GM12865 (cell line): ENCODE measurements at places on chromosomes 2 and 18.
A peak's percentile ranks its signal among the peaks of the same experiment; 100 is the strongest.

DNA sequence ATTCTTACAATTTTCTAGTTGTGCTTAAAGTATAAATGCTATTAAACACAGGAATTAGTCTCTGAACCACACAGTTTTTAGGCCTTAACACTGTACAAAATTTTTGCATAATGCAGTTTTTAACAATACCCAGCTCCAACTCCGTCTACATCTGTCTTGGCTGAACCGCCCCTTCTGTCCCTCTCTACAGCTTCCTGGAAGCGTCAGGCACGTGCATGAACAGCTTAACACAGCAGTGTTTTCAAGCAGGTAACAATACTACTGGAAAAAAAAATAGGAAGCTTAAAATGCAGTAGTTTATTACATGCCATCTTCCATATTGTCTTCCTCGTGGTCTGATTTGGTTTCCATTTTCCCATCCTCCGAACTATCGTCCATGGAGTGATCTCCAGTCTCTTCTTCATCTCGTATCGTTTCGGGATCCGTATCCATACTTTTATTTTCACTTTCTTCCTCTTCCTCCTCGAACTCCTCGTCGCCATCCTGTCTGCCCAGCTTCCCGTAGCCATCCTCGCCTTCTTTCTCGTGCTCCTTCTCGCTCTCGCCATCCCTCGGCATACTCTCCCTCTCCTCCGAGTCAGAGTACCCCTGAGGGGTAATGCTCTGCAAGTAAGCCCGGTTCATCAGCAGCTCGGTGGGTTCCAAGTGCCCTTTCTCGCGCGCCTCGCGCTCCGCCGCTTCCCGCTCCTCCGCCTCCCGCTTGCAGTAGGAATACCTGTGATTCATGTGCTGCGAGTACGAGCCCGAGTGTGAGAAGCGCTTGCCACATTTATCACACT, 130.6 kb downstream of the ZEB2 start:
- DNase-seq, result no peak

DNA sequence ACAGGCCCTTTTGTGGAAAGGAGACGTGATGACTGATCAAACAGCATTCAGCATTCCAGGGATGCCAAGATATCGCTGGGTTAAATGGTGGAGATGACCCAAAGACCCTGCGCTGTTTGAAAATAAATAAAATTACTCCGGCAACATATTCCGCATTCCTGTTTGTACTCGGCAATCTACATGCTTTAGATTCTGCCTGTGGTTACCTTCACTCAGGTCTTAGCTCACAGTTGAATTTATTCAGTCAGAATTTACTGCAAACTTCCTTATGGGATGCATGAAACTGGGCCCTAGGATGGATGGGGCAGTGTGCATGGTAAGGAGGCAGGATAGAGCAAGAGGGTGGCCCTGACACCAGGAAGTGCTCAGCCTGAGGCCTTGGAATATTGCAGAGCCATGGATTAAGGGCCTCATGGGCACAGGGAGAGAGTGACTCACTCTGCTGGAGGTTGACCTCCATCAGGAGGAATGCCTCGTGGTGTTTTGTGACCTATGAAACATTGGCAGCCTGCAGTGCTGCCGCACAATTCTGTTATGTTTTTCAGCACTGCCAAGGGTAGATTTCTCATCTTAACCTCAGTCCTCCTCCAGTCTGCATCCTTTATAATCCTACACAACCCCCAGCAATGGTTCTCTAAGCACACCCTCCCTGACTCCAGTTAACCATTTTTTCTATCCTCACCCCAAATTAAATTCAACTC, 321.4 kb downstream of the IRS1 start:
- DNase-seq, result no peak

DNA sequence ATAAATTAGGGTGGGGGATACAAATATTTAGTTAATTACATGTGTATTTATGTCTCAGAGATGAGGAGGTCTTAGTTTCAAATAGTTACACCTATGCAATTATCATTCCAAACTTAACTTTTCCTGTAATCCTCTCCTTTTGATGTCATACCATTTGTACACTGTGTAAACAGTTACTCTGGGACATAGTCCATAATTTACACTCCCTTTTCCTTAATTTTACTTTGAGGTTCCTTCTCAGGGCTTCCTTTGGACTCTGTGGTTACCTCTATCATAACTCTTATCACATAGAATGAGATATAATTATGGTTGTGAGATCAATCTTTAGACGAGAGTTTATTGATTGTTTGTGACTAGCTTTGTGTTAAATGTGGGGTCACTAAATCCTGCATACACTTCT, 84.4 kb downstream of the DPP10 start:
- DNase-seq, result no peak

- DNase-seq, result no peak
These were observed 150.4 kb downstream of the RAPGEF4 start for GRCh38 chr2:172885996-172886395.

DNA sequence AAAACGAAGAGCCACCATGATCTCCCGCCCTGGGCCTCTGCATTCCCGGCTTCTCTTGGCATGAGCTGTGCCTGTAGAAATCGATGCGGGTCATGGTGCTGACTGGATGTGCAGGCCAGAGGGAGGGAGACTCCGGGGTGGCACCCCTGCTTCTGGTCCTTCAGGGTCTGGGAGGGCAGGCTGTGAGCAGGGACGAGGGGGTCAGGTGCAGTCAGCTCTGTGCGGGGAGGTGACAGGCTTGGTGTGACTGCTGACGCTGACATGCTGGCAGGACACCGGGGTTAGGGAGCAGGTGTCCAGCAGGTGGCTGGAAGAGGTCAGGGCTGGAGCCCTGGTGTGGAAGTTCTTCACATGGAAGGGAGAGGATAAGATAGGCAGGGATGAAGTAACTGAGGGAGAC, 48.7 kb upstream of the KCNF1 start:
- no peak for DNase-seq

- no peak for DNase-seq
These were observed 334.3 kb downstream of the DYSF start for GRCh38 chr2:71787476-71788185.

- peak; percentile 59 for DNase-seq
These were observed 221.8 kb downstream of the FHOD3 start for GRCh38 chr18:36519358-36519757.

GRCh38 chr18:46562674-46563192, 94.3 kb downstream of the LOXHD1 start:
- DNase-seq, result no peak

GRCh38 chr2:238404406-238405216, 22.1 kb upstream of the ASB1 start:
- no peak for DNase-seq

DNA sequence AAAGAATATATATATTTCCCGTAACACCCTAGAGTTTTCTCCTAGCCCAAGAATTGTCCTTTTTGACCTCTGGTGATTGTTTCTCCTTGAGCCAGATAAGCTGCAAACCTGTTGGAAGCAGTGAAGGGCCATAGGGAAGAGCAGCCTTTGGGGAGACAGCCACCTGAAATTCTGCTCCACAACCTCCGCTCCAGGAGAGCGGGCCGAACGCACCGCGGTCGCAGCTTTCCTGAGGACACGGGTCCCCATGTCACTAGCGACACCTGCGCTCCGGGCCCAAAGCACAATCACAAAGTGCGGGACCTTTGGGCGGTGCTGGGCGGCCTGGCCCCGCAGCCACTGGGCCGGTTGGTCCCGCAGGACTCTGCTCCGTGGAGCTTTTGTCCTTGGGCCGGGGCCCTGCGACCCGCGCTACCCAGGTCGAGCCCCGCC, 557 bp upstream of the DSG2 start:
- no peak for DNase-seq

DNA sequence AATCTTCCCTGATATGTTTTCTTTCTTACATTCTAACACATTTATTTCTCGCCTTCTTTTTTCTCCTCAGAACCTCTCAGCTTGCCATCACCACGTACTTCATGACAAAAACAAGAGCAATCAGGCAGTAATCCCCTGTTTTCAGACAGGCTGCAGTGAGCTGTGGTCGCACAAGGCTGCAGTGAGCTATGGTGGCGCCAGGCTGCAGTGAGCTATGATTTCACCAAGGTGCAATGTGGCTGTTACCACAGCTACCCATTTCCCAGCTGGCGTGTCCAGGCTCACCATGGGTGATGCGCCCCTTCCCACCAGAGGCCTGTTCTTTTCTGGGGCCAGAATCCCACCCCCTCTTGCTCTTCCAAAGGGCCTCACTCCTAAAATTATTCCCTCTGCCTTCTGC, 25.8 kb downstream of the TCF23 start:
- peak; percentile 32 for DNase-seq

- DNase-seq, result no peak
These were observed 40.8 kb downstream of the CHN1 start for GRCh38 chr2:174964404-174964803.

DNA sequence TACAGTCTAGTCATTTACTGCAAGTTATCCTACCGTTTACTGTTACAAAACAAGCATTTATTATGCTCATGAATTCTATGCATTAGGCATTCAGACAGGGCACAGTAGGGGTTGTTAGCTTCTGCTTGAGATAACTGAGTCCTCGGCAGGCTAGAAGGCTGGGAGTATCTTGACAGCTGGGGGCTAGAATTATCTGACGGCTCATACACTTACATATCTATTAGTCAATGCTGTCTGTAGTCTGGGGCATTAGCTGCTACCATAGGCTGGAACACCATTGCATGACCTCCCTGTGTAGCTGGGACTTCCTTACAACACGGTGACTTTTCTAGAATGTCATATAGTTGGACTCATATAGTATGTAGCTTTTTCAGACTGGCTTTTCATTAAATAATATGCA, 61.9 kb upstream of the ALK start:
- DNase-seq, result no peak

DNA sequence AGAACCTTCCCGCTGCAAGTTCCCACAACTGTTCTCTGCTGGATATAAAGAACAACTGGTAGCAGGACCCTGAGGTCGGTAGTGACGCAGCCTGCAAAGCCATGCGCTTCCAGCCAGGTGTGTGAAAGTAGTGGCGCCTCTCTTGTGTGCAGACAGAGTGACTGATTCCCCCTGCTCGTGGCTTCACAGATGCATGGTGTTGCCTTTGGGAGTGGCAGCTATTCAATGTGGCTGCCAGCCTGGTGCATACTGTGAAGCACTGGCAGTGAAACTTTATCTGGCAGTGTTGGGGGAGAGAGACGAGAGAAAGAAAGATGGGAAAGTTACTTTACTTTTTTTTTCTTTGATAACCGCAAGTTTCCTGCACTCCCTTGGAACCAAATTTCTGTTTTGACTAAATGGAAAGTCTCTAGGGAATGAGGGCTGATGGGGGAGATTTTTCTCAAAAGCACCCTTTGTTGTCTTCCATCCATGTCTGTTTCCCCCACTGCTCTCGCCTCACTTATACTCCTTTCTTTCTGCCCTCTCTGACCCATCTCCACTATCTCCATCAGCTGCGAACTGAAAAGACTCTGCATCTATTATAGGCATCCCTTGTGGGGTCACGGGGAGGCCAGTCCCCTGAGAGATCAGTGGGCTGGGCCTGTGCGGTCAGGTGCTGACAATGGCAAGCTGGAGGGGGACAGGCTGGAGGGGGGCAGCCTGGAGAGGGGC, 90.0 kb upstream of the TNP1 start:
- peak; percentile 18 for DNase-seq

DNA sequence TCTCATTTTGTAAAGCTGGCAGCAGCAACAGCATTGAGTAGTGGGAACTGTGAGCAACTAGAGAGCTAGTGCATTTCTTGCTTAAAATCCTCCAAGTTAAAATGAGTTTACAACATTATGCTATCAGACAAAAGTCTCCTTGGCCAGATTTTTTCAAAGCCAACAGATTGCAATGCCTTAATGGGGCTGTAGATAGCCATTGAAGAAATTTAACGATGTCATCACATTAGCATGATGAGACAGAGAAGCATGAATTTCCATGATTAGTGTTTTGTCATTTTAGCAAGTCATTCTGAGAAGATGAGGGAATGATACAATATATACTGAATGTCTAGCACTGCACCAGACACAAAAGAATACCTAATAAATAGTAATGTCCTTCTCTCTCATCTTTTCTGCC, 307.5 kb upstream of the REG3G start:
- DNase-seq, result no peak

DNA sequence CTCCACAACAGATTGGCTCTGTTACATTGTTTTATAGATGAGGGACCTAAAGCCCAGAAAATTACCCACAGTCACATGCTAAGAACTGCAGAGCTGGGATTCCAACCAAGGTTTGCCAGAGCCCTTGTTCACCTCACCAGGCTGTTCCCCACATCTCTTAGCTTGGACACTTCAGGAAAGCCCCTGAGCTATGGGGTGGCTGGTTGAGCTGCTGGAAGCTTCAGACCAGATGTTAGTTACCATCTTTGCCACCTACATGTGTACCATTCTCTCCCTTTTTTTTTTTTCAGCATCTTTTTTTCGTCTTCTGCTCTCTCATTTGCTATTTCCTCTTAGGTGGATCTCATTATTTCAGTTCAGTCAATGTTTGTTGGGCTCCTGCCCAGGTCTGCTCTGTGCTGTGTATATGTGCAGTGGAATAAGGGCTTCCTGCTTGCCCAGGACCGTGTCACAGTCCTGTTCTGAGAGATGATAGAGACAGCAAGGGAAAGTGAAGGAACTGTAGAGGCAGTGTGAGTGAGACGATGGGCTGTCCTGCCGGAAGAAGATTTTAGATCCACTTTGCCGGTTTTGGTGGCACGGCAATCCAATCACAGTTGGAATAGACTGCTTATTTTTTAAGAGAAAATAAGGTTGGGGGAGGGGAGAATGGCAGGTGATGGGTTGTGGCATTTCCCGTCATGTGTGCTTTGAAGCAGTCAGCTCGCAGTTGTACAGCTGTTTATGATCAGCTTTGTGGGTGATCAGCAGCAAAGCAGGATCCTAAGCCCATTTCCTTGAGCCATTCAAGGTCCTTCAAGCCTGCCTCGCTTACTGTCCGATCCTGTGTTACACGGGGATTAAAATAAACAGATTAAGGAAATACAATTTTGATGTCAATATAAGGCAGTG, 152.6 kb downstream of the RTN4 start:
- DNase-seq, result peak; percentile 5

DNA sequence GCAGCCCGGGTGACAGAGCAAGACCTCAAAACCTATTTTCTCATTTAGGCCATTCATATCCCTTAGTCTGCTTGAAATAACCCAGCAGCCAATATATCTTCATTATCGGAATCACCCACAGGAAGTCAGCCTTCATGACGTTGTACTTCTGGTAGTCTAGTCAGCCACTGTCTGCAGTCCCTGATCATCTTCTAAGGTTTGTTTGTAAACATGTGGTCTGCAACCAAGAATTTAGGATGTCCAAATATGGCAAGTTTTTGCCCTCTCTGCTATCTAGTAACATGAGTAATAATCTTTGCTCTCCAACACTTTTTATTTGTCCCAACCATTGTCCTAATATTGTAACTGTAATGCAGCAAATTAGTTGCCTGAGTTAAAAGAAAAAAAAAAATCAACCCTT, 92.5 kb downstream of the PRPF40A start:
- no peak for DNase-seq

- DNase-seq, result no peak
These were observed 88.0 kb downstream of the HNRNPLL start for GRCh38 chr2:38514603-38515154.

GRCh38 chr18:709771-710170, 2.7 kb downstream of the ENOSF1 start:
- no peak for DNase-seq

GRCh38 chr2:218701806-218702205, 8.8 kb upstream of the TTLL4 start:
- DNase-seq, result no peak
